ENCODE measurements at places on chromosomes 5 and 9. TPM values are rescaled to one million over a fixed set of nuclear protein-coding genes. Genes with fewer than 3 reads are reported as not detected.

Gene CSF1R
- total RNA-seq, result not detected

Gene EIF4E1B
- total RNA-seq, result not detected

Gene LCN10
- not detected for total RNA-seq

Gene IFNA21
- not detected for total RNA-seq

Gene ZNF367
- total RNA-seq, result 2.8 TPM

Gene WDR38
- total RNA-seq, result not detected

Gene LCN6
- not detected for total RNA-seq

Gene PAEP
- total RNA-seq, result not detected

Gene PTPN3
- total RNA-seq, result 1.2 TPM

Gene SIT1
- total RNA-seq, result not detected

Gene ZNF483
- 0.13 TPM for total RNA-seq

Gene ORM2
- total RNA-seq, result not detected

Gene AHRR
- 47.7 TPM for total RNA-seq

Gene POC5
- 12.0 TPM for total RNA-seq

Gene C9orf153
- total RNA-seq, result not detected

Gene SNX24
- 21.2 TPM for total RNA-seq

Gene HSPA9
- total RNA-seq, result 161 TPM

Gene MYMK
- total RNA-seq, result 1.0 TPM

Gene PCDHB9
- total RNA-seq, result 0.08 TPM

Gene TTC16
- not detected for total RNA-seq

Gene FCN1
- not detected for total RNA-seq

Gene CNTFR
- 1.1 TPM for total RNA-seq

Gene ADAMTS2
- total RNA-seq, result 29.2 TPM

Gene SPEF2
- total RNA-seq, result 1.8 TPM

Gene IFNK
- not detected for total RNA-seq

Gene F2RL1
- total RNA-seq, result 125 TPM

Gene KCNV2
- total RNA-seq, result not detected

Gene CNTNAP3B
- 5.3 TPM for total RNA-seq

Gene SAXO1
- total RNA-seq, result not detected

Gene SMC5
- total RNA-seq, result 16.8 TPM

Gene SPZ1
- total RNA-seq, result not detected
